Activated effector memory CD4-positive, alpha-beta T cell treated with anti-CD3 and anti-CD28 coated beads, Interleukin-2, amount 50 U/mL, for 16 hours (primary cell): ENCODE measurements at places on chromosomes 1 and 21.

DNA sequence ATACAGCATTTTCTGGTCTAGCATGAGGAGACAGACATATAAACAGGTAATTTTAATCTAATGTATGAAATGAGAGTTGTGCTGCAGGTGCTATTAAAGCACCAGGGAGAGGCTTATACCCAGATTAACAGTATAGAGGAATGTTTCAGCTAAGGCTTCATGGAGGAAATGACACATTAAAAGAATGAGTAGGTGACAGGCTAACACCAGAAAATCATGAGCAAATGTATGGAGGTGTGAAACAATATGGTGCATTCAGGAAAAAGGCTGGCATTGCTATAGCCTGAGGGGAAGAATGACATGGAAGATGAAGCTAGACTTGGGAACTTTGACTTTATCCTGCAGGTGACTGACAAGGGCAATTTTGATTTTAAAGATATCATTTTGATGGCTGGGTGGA is 7.0 kb downstream of the ARPC5 start:
- DNase-seq: no peak

DNA sequence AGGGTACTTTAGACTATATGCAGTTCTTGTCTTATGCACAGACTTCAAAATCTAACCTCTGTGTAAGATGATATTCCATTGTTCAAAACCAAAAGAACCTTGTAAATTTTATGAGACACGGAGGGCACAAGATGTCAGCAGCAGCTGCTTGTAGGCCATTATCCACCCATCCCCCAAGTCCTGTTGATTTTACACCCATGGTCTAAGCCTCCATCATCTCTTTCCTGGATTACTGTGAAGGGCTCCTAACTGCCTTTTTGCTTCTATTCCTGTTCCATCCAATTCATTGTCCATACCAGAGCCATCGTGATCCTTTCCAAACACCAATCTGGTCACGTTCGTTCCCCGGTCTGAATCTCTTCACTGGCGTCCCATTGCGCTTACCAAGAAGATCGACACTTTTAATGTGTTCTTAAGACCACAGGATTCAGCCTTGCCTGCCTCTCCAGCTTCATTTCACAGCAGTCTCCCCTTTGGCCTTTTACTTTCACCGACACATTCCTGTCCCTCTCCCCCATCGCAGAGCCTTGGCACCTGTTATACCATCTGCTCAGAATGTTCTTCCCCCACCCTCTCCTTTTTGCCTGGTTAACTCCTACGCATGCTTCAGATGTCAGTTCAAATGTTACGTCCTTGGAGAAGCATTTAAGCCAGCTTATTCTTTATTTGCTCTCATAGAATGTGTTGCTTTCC is 107.3 kb upstream of the POU3F1 start:
- DNase-seq: no peak

DNA sequence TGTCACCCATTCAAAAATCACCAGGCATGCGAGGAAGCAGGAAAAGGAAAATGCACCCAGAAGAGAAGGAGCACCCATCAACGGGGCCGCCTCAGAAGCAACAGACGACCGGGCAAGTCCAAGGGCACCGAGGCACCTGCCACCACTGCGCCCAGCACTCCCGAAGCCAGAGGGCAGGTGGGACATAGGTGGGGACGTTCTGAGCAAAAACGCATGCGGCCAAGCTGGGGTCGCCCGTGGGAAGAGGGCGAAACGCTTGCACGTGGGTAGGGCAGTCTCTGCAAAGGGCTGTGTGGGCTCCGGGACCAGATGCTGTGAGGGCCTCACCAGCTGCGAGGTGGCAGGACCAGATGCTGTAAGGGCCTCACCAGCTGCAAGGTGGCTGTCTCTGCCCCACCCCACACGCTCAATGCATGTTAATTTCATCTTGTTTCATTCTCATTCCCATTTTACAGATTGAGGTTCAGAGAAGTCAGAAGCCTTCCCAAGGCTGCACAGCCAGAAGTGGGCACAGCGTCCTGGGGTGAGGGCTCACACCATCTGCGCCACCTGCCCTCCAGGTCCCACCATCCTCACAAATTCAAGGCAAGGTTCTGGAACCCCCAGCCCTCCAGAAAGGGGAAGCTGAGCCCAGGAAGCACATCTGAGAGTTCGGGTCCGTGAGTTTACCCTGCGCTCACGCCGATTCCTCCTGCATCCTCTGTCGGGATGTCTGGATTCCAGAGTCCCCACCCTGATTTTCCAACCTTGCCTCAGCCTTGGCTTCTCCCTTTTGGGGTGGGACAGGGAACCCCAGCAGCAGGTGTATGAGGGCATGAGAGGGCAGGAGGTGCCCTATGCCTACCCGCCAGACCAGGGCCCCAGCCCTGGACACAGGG is 8.2 kb upstream of the SAMD11 start:
- DNase-seq: peak; percentile 56

DNA sequence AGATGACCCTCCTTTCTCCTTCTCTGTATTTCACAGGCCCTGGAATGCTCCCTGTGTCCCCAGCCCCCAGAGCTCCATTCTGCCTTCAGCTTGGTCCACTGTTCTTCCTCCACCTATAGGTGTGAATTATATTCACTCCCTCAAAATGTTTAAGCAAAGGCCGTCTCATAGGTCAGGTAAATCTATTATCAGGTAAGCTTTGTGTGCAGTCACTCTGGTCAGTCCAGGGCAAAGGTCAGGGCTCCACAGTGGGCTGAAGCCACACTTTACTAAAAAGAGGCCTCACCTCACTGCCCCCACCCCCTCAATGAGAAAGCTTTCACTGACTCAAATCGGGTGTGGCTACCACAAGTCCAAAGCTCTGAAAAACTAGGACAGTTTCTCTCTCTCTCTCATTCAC is 65.9 kb downstream of the DNTTIP2 start:
- no peak for DNase-seq

DNA sequence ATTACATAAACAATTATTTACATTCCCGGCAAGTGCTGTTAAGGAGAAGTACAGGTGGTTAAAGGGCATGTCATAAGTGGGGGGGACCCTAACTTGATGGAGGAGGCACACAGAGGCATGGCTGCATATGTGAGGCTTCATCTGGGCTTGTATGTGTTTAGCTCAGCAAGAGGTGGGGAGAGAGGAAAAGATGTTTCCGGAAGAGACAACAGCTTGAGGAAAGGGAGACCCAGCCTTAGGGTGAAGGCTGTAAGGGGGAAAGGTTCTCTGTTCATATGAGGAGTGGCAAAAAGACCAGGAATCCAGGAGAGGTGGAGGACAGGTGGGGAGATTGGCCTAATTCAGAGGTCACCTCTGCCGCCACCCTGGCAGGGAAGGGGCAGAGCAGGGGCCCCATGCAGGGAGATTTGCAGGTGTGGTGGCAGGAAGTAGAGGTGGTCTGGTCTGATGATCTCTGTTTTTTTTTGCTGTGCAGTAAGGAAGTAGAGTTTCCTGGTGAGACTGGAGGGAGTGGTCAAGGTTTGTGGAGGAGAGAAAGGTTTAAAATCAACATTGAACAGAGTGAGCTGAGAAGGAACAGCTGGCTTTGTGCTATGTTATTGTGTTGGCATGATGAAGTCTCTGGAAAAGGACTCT is 9.0 kb downstream of the TRAF5 start:
- no peak for DNase-seq

GRCh38 chr1:32828341-32828740 is 10.9 kb downstream of the S100PBP start:
- DNase-seq: no peak

- DNase-seq: no peak
These were observed 28.2 kb downstream of the UBE2U start for GRCh38 chr1:64231654-64232053.

GRCh38 chr1:55416164-55416842 is 201.1 kb upstream of the USP24 start:
- DNase-seq: no peak

GRCh38 chr1:37342736-37343135 is 131.6 kb upstream of the ZC3H12A start:
- DNase-seq: no peak

GRCh38 chr1:85015826-85016225 is 18.9 kb upstream of the MCOLN2 start:
- DNase-seq: no peak

GRCh38 chr1:29575826-29576225 is 339.5 kb downstream of the PTPRU start:
- no peak for DNase-seq

DNA sequence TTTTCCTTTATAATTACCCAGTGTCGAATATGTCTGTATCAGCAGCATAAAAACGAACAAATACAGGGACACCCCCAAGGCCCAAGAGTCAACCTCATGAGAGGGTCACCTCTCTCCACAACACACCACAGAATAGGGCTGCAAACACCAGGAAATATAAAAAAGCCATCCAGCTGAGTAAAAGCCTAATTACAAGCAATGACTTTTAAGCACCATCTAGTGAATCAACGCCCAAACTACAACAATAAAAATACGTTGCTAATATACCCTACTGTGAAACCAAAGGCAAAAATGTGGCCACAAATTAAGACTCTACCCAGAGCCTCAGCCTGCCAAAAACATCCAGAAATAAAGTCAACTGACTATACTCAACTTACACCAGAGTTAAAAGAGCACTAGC is 817.9 kb upstream of the NEGR1 start:
- no peak for DNase-seq

GRCh38 chr1:18932387-18932786 is 24.1 kb downstream of the IFFO2 start:
- DNase-seq: no peak

GRCh38 chr21:17370916-17371315 is 141.9 kb upstream of the CXADR start:
- DNase-seq: no peak

- DNase-seq: no peak
These were observed 1.5 kb upstream of the CCDC27 start for GRCh38 chr1:3750741-3751140.

- DNase-seq: no peak
These were observed 1143.1 kb downstream of the PLA2G4A start for GRCh38 chr1:187971851-187972250.

GRCh38 chr1:40692429-40692895 is 958 bp downstream of the NFYC start:
- DNase-seq: no peak

- DNase-seq: no peak
These were observed 3.6 kb upstream of the KIAA2013 start for GRCh38 chr1:11929849-11930248.

GRCh38 chr1:66300972-66301451 is 232.9 kb upstream of the SGIP1 start:
- DNase-seq: no peak

DNA sequence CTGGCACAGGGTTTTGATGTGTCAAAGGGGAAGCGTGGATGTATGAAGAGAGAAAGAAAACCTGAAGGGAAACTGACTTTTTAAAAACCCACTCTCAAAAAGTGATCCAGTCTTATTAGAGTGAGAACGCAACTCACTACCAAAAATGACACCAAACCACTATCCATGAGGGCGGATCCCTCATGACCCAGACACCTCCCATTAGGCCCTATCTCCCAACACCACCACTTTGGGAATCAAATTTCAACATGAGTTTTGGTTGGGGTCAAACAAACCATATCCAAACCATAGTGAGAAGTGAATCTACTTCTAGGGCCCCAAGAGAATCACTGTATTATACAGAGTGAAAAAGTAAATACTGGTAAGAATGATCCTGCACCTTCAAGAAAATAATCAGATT is 53.5 kb downstream of the FNBP1L start:
- no peak for DNase-seq

GRCh38 chr21:42343556-42343955 is 7.2 kb downstream of the TFF2 start:
- DNase-seq: peak; percentile 54

- DNase-seq: no peak
These were observed 83.0 kb downstream of the KIRREL1 start for GRCh38 chr1:158076441-158076840.

DNA sequence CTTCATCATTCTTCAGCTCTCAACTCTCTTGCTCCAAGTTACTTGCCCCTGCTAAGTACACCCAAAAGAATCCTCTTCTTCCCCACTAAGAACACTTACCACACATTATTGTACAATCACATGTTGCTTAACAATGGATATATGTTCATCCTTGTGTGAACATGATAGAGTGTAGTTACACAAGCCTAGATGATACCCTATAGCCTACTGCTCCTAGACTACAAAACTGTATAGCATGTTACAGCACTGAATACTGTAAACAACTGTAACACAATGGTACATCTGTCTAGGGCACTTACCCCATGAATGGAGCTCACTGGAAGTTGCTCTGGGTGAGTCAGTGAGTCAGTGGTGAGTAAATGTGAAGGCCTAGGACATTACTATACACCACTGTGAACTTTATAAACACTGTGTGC is 77.4 kb downstream of the RERE start:
- no peak for DNase-seq

GRCh38 chr21:28142697-28143096 is 850.0 kb downstream of the LTN1 start:
- no peak for DNase-seq

DNA sequence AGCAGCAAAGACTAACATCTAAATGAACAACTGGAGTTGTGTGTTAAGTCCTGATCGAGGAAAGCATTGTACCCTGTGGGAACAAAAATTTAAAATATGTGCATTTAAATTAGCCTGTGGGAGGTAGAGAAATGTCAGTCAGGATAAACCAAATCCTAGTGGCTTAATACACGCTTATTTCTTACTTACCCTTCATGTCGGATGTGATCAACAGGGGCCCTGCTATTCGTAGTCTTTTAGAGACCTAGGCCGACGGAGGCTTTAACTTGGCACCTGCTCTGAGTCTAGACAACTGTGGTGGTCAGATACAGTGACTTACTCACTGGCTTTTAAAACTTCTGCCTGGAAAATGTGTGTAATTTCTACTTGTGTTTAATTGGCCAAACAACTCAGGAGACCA is 10.2 kb downstream of the GSTM3 start:
- DNase-seq: no peak

GRCh38 chr1:230913496-230913895 is 45.2 kb upstream of the C1orf198 start:
- no peak for DNase-seq

DNA sequence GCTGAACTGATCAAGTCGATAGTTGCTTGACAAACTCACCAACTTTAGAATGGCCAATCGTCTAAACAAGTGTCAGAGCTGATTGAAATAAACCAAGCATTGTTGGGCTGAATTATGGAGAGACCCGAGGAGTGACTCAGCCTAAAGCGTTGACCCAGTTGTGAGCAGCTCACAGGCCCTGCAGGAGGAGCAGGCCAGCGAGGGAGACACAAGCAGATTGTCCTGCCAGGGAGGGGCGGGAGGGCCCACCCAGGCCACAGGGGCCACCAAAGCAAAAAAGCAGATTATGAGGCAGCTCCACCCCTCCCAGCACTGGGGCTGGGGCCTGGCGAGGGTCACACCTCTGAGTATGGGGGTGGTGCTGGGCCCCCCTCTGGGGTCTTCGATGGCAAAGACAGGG is 10.1 kb upstream of the MATN1 start:
- DNase-seq: no peak

DNA sequence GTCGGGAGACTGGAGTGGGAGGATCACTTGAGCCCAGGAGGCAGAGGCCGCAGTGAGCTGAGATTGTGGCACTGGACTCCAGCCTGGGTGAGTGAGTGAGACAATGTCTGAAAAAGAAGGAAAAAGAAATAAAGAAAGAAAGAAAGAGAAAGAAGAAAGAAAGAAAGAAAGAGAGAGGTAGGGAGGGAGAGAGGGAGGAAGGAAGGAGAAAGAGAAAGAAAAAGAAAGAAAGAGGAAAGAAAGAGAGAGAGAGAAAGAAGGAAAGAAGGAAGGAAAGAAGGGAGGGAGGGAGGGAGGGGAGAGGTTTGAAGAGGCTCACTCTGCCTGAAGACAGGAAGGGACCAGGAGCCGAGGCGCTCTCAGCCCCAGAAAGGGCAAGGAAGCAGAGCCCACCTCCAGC is 4.8 kb upstream of the TCP10L start:
- DNase-seq: no peak

GRCh38 chr1:100955322-100955721 is 59.4 kb downstream of the SLC30A7 start:
- DNase-seq: no peak
